CD4-positive, alpha-beta memory T cell (primary cell): ENCODE measurements at places on chromosomes 2 and 18. TPM values are rescaled to one million over a fixed set of nuclear protein-coding genes. Genes with fewer than 3 reads are reported as not detected.

DNA sequence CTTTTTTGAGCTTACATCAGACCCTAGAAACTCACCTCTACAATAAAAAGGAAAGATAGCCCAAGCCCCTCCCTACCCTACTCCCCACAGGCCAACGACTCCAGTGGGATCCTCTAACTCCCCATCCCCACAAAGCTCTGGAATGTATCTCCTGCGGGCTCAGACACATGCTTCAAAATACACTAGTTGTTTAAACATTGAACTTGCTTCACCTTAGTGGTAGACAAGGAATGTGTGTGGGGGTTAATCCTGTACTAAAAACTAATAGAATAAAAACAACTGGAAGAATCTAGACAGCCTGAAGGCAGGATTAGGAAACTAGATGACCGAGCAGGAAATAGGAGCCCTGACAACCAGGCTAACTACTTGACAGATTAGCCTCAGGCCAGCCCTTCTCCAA is 211.5 kb downstream of the SUCLG1 start:
- no peak for DNase-seq

- no peak for DNase-seq
Observed at GRCh38 chr2:105784589-105784988, 39.9 kb downstream of the NCK2 start.

DNA sequence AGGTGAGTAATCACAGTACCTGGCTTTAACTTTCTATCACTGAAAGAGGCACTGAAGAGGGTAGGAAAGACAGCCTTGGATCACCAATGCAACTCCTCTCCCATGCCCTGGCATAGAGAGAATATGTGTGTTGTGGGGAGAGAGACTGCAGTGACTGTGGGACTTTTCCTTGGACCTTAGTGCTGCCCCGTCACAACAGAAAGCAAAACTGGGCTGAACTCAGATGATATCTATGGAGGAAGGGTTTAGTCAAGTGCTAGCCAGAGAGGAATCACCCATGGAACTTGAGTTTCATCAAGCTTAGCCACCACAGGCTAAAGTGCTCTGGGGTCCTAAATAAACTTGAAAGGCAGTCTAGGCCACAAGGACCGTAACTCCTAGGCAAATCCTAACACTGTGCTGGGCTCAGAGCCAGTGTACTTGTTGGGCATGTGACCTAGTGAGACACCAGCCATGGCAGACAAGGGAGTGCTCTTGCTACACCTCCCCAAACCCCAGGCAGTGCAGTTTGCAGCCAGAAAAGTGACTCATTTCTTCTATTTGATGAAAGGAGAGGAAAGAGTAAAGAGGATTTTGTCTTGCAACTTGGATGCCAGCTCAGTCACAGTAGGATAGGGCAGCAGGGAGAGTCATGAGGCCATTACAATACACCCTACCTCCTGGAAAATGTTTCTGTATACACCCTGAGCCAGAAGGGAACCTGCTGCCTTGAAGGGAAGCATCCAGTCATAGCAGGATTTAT is 105.8 kb upstream of the SPOPL start:
- no peak for DNase-seq

DNA sequence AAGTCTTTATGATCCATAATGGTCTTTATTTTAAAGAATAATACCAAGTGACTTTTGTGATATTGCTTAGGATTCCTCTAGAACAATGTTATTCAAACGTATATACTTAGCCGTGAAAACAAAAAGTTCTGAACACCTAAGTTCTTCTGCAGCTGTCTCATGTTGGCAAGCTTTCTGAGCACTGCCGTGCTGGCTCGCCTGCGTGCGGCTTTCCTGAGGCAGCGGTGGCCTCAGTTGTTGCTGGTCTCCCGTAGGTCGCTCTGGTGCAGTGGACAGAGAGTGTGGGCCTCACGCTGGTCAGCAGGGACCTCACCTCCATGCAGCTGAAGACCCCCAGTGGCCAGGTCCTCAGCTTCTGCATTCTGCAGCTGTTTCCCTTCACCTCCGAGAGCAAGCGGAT is 66.8 kb upstream of the NFATC1 start:
- no peak for DNase-seq

Gene CXCR4
- 1,556 TPM for polyA plus RNA-seq
